ENCODE measurements at places on chromosomes 7 and 10. TPM values are rescaled to one million over a fixed set of nuclear protein-coding genes. Genes with fewer than 3 reads are reported as not detected.
A peak's percentile ranks its signal among the peaks of the same experiment; 100 is the strongest.

- DNase-seq: no peak
These were observed 95.4 kb downstream of the HIPK2 start for GRCh38 chr7:139682136-139683013.

DNA sequence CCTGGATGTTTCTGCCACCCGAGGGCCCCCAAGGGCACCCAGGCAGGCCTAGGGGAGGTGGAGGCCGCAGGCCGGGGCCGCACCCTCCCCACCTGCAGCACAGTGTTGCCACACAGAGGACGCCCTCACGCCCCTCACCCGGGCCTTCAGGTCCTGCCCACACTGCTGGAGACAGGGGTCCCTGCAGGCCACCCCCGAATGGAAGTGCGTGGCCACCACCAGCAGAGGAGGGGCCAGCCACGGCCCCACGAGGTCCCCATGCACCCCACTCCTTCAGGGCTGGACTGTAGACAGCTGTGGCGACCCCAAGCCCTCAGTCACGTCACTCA lies 35.4 kb downstream of the ADAP1 start:
- DNase-seq: peak; percentile 23

DNA sequence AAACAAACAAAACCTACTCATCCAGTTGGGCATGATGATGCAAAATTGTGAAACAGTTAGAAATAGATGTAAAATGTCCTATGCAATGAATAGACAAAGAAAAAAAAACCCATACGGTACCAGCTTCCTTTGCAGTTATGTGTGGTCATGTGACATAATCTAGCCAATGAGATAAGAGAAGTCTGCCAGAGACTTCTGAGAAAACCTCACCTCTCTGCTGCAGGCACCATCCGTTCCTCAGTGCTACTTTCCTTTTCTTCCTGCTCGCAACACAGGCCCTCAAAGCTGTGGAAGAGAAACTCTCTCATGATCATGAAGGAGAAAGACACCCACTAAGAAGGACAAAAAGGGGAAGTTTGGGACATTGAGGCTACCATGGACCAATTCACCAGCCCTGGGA lies 76.8 kb upstream of the CARD11 start:
- no peak for DNase-seq

GRCh38 chr10:102580230-102580629 lies 64.0 kb upstream of the TRIM8 start:
- no peak for DNase-seq

- DNase-seq: no peak
These were observed 1182.0 kb downstream of the CNTNAP2 start for GRCh38 chr7:147298611-147299043.

GRCh38 chr10:110762109-110762848 lies 109.4 kb upstream of the PDCD4 start:
- no peak for DNase-seq

GRCh38 chr10:14478604-14479003 lies 147.9 kb upstream of the FRMD4A start:
- peak; percentile 79 for DNase-seq

SPDYE11 gene
- not detected for total RNA-seq

DNA sequence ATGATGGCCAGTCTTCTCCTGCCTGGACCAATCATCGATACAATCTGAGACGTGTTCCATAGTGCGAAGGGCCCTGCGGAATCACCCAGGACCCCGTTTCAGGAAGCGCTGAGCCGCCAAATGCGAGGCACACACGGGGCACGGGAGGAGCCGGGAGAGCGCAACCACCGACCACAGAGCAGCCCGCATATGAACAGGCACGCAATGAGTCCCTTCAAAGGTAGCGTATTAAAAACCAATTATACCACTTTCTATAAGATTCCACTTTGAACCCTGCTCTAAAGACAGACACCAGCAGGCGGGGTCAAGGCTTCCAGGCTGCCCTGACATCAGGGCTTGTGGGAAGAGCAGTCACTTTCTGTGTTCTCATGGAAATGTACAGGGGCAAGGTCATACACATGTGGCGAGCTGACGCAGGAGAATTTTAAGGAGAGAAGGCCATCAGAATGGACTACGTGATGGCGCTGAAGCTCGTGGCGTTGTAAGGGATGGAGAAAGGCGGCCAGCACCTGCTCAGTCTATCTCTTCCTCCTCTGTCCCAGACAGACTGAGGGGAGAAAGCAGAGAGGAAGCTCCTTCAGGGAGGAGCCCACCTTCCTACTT lies 46.2 kb downstream of the AMZ1 start:
- peak; percentile 44 for DNase-seq

- DNase-seq: peak; percentile 22
These were observed 27.7 kb downstream of the GBX1 start for GRCh38 chr7:151139791-151140190.

DNA sequence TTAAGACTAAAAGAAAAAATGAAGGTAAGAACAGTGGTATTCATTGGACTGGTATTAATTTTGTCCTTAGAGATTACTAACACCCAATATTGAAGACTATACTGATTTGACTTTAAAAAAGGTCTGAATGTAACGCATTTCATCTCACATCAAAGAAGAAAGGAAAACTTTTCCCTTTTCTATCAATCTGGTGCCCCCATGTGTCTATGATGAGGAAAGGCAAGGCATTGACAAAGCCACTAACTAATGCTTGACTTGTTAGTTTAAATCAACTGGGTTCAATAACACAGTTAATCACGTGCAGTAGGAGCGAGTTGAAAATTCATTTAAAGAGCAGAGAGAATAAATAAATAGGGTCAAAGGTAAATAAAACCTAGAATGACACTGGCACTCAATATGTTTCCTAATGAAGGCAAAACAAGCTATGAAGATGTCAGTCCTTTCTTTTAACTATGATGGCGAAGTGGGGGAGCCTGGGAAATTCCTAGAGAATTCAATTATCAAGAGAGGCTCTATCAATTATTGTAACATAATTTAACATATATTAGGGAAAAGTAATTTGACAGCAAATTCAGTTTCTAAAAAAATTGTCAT lies 180.9 kb downstream of the ANK3 start:
- no peak for DNase-seq

H2BK1 gene
- total RNA-seq: not detected

DNA sequence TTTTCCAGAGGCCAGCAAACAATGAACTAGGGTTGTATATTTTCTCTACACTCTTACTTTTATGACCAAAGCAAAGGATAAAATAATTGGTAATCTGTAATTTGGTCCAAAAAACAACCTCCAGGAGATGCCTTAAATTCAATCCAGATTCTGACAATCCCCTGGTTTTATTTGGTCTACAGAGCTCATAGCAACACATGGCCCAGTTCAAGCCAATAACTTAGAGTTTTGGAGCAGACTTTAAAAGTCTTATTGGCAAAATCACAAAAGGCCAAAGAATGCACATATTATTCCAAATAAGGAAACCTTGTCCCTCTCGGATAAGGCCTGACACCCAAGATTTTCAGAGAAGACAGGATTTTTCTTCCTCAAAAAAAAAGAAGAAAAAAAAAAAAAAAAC lies 51.9 kb downstream of the SORBS1 start:
- no peak for DNase-seq

DNA sequence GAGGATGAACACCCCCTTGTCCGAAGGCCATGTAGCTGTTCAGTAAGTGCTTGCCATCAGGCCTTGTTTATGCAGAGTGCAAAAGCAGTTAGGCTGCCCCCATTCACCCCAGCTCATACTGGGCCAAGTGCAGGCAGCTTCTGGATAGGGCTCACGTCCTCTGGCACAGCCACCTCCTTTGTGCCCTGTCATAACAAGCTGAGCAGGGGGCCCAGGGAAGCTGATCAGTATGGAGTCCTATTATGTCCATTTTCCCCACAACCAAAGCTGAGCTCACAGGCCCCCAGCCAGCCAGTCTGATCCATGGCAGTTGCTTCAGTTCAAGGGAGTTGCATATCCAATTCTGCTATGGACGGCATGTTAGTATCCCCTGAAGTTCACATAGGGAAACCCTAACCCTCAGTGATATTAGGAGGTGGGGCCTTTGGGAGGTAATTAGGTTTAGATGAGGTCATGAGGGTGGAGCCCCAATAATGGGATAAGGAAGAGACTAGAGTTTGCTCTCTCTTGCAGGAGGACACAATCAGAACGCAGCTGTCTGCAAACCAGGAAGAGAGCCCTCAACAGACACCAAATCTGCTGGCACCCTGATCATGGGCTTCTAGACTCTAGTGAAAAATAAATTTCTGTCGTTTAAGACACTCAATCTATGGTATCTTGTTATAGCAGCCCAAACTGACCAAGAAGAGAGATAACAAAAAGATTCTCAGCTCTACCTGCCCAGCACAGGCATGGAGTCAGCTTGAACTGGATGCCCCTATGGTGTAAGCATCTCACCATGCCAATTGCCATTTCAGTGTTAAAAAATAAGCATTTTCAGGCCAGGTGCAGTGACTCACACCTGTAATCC lies 155.9 kb downstream of the FGFR2 start:
- DNase-seq: no peak

EFCAB10 gene
- total RNA-seq: not detected

DNA sequence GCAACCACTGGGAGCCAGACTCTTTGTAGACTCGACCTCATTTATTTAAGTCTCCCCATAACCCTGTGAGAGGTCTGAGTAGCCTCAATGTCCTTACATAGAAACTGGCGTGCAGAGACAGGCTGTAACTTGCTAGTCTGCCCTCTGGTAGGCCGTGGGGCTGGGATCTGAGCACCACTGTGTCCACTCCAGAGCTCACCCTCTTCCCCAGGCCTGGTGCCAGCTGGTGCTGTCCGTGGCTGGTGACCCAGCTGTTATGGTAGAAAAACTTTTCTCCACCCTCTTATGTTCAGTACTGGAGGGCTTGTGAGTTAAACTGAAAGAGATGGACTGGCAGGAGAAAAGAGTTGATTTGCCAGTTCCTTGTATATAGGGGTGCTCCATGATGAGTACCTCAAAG lies 41.9 kb downstream of the ADAMTS14 start:
- no peak for DNase-seq

All from right cardiac atrium (tissue), 5 donors.